ENCODE measurements at places on chromosomes 16 and 17. TPM values are rescaled to one million over a fixed set of nuclear protein-coding genes. Genes with fewer than 3 reads are reported as not detected.

GRCh38 chr16:30926937-30927788 is 3.8 kb downstream of the FBXL19 start:
- DNase-seq = no peak
- H3K36me3 ChIP-seq = peaks cover under 1% of the 10 kb centered on the region
- H3K27me3 ChIP-seq = no peaks in the 10 kb centered on the region
- no peak overlapping the region for H3K27ac ChIP-seq
- H3K4me1 ChIP-seq = peaks cover under 1% of the 10 kb centered on the region

DNA sequence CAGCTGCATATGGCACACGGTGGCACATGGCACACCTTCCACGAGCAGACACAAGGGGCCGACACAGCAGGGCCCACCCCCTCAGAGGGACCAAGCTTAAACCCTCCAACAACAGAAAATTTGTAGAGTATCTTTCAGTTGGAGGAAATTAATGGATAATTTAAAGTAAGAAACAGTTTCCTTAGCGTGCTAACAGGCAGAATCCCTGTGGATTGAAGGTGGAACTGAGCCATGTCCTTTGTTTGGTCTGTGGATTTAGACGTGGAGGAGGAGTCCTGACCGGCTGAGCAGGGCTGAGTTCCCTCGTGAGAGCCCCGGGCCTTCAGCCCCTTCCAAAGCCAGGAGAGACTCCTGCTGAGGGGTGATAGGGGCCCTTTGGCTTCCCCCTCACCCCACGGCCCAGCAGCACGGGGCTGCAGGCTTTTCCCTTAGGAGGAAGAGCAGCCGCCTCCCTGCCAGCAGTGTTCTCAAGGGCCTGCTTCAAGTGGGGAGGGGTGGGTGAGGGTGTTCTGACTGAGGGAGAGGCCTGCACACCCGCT is 1.4 kb upstream of the CYB561 start:
- no peak overlapping the region for H3K4me3 ChIP-seq
- H3K36me3 ChIP-seq = no peaks in the 10 kb centered on the region
- H3K27me3 ChIP-seq = no peaks in the 10 kb centered on the region

- H3K27me3 ChIP-seq = no peaks in the 10 kb centered on the region
- H3K4me1 ChIP-seq = peaks cover 20% of the 10 kb centered on the region
- no peak for DNase-seq
- H3K27ac ChIP-seq = peak overlapping the region; percentile 73
- H3K4me3 ChIP-seq = no peak overlapping the region
These were observed 155.7 kb downstream of the SOCS1 start for GRCh38 chr16:11100239-11100750.

- no peak overlapping the region for H3K27ac ChIP-seq
- H3K4me1 ChIP-seq = no peaks in the 10 kb centered on the region
- H3K4me3 ChIP-seq = no peak overlapping the region
- no peaks in the 10 kb centered on the region for H3K27me3 ChIP-seq
These were observed 136.2 kb upstream of the DNAH9 start for GRCh38 chr17:11461993-11462548.

- no peak for DNase-seq
- no peaks in the 10 kb centered on the region for H3K4me1 ChIP-seq
- no peaks in the 10 kb centered on the region for H3K36me3 ChIP-seq
- no peak overlapping the region for H3K4me3 ChIP-seq
- no peak overlapping the region for H3K27ac ChIP-seq
These were observed 43.5 kb downstream of the PLXDC1 start for GRCh38 chr17:39107973-39108372.

DNA sequence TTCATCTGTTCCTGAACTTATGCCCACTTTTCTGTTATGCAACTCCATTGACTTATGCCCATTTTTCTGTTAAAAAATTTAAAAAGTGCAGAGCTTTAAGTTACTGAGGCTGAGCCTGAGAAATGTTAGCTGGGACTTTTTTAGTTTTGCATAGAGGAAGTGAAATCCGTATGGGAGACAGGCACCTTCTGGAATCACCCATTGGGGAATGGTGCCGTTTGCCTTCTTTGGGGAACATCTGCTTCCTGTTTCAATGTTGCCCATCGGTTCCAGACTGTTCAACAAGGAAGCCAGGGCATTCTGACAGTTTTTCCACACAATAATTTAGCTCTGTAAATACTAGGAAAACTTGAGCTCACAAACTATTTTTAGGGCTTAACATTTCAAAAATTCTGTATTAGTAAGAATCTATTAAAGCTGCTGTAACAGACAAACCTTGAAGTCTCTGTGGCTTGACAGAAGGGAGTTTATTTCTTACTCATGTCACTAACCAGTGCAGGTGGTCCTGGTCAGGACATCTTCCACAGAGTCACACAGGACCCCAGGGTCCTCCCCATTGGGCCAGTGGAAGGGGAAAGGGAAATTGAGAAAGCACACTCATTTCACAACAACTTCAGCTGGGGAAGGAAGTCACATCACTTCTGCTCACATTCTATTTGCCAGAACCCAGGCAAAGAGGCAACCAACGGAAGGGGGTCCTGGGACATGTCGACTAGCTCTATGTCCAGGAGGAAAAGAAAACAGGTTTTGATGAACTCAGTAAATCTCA is 17.2 kb downstream of the PRKCB start:
- no peak for DNase-seq
- no peaks in the 10 kb centered on the region for H3K27me3 ChIP-seq
- no peaks in the 10 kb centered on the region for H3K36me3 ChIP-seq
- H3K4me3 ChIP-seq = no peak overlapping the region
- H3K4me1 ChIP-seq = no peaks in the 10 kb centered on the region

- DNase-seq = no peak
- H3K4me1 ChIP-seq = no peaks in the 10 kb centered on the region
- H3K4me3 ChIP-seq = no peak overlapping the region
These were observed 5.1 kb upstream of the KRT16 start for GRCh38 chr17:41617698-41618097.

DNA sequence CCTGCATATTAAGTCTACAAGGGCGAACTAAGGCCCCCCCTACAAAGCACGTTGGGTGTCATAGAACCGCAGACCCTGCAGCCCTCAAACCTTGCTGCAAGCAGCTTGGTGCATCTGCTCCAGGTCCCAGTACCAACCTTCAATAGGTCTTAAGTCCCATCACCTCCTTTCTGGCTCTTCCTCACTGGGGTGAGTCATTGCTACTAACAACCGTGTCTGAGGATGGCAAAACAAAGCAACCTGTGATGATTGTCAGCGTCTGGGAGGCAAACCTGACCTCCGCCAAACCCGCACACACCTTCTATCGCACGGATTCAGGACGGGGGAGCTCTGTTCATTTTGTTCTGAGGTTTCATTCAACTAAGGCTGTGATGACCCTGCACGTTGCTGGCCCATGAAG is 138.9 kb downstream of the SLC39A11 start:
- no peak overlapping the region for H3K27ac ChIP-seq
- no peaks in the 10 kb centered on the region for H3K27me3 ChIP-seq
- H3K36me3 ChIP-seq = no peaks in the 10 kb centered on the region
- H3K4me3 ChIP-seq = no peak overlapping the region
- DNase-seq = no peak

DNA sequence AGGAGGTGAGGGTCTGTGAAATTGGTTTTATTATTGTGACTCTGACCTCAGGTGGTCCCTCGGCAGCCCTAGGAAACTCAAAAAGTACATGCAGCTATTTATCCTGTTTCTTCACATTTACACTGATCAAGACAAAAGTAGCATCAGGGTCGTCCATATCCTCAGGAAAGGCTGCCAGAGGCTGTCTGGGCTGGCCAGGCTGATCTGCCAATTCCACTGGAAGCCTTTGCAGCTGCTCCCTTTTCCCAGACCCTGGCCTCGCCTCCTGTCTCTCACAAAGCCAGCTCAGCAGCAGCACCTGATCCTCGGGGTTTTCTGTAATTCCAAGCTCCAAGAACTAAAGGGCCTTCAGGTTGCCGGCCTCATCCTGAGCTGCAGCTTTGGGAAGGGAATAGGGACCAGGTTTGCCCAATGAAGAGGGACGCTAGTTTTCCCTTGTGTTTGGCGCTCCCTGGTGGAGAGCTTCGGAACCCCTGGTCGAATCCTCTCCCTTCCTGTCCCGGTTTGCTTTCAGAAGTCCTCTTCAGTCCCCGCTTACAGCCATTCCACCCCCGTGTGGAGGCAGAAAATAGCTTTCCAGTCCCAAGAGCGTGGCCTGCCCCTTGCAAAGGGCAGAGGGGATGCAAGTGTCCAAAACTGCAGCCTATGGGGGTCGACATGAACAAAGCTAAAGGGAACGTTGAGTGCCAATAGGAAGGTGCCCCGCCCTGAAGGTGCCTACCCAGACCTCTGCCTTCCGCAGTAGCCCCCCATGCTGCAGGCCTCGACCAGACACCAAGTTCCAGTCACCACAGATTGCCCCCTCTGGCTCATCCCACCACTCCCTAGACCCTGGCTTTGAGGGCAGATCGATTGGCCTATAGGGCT is 13.4 kb downstream of the MFSD6L start:
- H3K27me3 ChIP-seq = no peaks in the 10 kb centered on the region
- H3K4me1 ChIP-seq = no peaks in the 10 kb centered on the region
- peak; percentile 82 for DNase-seq
- H3K27ac ChIP-seq = no peak overlapping the region

DNA sequence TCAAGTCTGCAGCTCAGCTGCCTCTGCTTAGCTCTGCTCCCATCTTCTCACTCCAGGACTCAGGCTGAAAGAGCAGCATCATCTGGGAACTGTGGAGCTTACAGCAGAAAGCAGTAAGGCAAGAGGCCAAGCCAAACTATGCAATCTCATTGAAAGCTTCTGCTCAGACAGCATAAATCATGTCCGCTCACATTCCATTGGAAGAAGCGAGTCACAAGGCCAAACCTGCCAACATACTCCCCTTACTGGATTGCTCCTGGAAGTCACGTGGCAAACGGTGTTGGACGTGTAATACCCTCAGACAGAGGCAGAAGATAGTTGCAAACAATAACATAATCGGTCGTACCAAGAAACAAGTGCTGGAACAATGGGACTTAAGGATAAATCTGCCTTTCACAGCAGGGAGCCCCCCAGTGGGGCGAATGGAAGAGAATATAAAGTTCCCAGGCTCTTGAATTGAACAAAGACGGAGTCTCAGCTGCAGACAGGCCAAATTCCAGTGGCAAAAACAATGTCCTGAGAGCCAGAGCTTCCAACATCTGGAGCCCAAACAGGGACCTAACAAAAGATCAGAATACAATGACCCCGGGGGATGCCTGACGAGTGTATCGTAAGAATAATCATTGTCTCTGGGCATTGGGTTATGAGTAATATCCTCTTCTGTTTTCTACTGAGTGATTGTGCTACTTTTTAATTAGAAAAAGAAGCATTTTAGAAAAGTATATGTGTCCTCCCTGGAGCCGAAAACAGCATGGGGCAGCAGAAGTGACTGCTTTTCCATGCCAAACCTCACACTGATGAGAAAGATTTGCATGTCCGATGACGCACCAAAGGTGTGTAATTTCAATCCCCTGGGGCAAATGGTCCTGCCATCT is 68.4 kb downstream of the CMC2 start:
- H3K4me1 ChIP-seq = no peaks in the 10 kb centered on the region
- H3K36me3 ChIP-seq = no peaks in the 10 kb centered on the region
- H3K27ac ChIP-seq = no peak overlapping the region
- no peaks in the 10 kb centered on the region for H3K27me3 ChIP-seq
- no peak overlapping the region for H3K4me3 ChIP-seq
- no peak for DNase-seq

BCL6B gene
- 1.8 TPM for polyA plus RNA-seq

SCGB1C2 gene
- not detected for polyA plus RNA-seq

PDE6G gene
- polyA plus RNA-seq = 1.9 TPM

C16orf92 gene
- not detected for polyA plus RNA-seq

PYY gene
- 0.05 TPM for polyA plus RNA-seq

NUPR1 gene
- 109 TPM for polyA plus RNA-seq

Data from liver (tissue), 10 donors.